HepG2 (cell line): ENCODE measurements at places on chromosomes 1 and 21.

- no peak for DNase-seq
These were observed 434.0 kb upstream of the NR5A2 start for GRCh38 chr1:199593475-199593874.

DNA sequence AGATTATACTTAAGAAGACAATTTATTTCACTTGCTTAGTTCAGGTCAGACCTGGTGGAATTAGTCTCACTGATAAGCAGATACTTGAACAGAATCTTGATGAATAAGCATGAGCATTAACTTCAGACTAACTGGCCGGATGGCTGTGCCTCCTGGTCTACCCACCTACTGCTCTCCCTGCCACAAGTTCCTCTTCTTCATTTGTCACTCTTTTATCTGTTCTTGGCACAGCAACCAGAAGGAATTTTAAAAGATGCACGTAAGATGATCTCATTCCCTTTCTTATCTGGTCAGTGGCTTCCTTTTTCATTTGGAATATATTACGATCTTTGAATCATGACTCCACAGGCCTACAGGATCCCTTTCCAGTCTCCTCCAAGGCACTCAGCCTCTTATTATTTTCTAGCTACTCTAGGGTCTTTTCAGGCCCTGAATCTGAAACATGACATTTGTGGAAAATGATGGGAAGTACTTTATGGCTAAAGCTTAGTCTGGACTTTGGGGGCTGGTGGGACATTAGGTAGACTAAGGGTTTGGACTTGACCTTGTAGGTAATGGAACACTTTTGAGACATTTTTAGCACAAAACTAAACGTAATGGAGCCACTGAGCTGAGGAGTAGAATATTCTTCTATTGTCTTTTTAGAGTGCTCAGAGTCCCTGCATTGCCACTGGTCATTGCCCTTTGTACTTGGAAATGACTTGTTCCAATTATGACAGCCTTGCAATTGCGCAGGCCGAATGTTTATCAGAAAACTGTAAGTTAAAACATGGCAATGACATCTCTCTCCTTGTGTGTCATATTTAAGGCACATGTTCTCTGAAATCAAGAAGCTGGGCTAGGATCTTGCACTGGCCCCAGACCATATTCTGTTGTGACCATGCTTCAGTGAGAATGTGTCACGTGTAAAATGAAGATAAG lies 16.0 kb downstream of the ST6GALNAC3 start:
- DNase-seq: no peak

GRCh38 chr1:180158149-180159147 lies 3.8 kb downstream of the QSOX1 start:
- DNase-seq: no peak

- no peak for DNase-seq
These were observed 198.7 kb upstream of the PTBP2 start for GRCh38 chr1:96522927-96523326.

DNA sequence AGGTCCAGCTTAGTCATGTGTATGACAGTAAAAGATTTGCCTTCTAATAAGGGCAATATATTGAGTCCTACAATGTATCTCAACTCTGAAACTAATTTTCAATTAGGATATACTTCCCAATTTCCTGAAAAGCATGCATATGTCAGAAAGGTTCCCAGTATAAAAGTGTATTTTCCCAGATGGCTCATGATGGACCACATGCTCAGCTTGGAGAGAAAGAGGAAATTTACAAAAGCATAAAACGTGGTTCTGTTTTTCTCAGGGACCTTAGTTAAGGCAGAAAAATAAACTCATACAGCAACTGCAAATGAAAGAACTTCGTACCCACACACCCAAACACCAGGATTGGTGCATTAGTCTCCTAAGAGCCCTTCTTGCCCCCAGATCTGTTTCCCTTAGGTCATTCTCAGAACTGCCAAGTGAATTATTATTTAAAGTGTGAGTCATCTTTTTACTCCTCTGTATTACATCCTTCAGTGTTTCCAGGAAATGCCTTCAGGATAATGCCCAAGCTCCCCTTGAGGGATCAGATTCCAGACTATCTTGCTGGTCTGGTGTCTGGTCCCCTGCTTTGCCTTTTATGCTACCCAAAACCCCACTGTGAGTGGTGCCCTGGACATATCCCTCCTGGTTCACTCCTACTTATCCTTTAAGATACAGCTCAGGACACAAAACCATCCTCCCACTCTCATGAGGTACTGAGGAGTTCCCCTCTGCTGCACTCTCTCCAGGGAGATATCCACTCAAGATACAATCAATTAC lies 57.4 kb downstream of the SSX2IP start:
- no peak for DNase-seq

DNA sequence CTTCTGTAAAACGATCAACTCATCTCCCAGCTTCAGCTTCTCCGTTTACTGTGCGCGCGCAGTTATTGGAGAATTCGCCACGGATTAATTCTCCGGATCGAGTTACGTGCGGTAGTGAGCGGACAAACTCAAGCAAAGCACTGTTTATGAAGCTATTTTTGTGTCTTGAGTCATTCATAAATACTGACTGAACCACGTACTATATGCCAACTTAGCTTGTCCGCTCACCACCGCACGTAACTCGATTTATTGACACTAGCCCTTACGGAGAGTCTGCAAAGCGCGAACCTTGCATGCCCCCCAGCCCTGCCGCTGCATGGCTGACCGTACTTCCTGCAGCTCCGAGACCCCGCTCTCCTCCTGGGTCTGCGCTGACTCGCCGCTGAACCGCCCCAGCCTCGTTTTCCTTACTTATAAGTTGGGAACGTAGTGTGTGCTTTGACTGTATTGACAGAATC lies 773 bp downstream of the CHD1L start:
- peak; percentile 24 for DNase-seq

DNA sequence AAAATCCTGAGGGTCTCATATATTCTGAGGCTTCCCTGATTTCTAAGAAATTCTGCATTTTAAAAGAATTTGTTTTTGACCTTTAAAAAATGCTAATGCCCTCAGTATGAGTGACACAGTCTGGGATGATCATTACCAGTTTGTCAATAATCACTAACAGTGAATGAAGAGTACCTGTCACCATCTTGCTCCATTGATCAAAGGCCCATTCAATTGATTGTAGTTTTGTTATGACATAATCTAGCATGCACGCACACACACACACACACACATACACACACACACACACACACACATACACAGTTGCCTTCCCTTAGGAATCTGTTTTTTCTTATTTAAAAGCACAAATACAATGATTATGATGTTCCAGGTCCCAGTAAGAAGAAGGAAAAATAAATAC lies 250.4 kb downstream of the NFIA start:
- no peak for DNase-seq

DNA sequence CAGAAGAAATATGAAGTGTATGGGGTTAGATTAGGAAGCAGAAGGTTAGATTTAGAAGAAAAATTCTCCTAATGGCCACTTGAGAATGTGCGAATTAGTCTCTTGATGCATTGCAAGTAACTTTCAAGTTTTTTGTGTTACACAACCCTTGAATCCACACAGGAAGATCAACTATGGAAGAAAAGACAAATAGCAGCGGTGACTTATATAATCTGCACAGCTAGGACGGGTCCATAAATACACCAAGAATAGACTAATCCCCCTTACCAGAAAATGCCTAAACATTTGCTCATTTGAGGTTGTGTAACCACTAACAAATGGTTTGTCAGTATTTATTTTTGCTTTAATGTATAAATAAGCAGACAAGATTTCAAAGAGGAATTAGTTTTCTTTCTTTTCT lies 182.6 kb downstream of the TGFB2 start:
- no peak for DNase-seq

DNA sequence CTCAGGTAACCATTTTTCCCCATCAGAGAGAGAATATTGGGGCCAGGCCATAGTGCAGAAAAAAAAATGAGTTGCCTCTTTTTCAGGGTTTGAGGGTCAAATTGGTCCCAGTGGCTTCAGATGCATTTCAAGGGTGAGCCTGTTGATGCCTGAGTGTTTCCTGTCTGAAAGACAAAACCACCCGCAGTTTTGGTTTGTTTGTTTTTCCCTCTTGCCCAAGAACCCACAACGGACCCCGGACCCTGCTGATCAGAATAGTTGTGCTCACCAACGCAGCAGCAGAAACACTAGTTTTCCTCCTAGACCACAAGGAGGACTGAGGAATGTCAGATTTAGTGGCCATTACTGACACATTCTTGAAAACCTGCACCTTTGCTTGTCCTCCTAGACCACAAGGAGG lies 1433.1 kb downstream of the PLA2G4A start:
- peak; percentile 4 for DNase-seq

GRCh38 chr1:155983191-155984024 lies 5.1 kb upstream of the ARHGEF2 start:
- DNase-seq: peak; percentile 44

DNA sequence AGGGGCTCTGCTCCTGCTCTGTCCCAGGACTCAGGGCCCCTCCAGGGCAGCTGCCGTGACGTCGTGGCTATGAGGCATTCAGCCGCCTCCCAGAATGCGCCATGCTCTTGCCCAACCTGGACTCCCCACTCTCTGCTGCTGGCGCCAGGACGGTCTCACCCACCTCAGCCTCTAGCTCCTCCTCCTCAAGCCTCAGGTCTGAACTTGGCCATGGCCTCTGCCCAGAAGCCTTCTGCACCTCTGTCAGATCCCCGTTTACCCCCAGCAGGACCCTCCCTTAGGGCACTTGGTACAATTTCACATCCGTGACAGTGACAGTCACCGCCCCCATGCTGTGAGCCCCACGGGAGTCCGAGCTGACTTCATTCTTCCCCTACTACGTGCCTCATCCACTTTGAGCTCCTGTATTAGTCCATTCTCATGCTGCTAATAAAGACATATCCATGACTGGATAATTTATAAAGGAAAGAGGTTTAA lies 4.9 kb downstream of the CSTB start:
- no peak for DNase-seq

- no peak for DNase-seq
These were observed 10.1 kb downstream of the CLCA2 start for GRCh38 chr1:86434059-86434458.

DNA sequence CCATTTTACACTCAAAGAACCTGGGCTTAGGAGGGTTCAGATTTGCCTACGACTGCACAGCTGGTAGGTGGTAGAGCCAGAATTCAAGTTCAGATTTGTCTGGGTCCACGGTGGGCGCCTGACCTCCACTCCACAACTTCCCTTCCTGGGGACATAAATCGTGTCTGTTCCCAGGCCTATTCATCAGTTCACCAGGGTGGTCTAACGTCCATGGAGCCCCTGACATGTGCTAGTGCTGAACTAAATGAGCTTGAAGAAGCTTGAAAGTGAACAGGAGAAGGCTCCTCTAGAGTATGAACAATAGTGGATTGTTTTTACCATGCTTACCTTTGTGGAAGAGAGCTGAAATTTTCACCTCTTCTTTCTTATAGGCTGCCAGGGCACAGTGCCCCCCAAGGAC lies 32.5 kb upstream of the KIF1B start:
- no peak for DNase-seq

- DNase-seq: no peak
These were observed 421.3 kb downstream of the NPHP4 start for GRCh38 chr1:5570931-5571330.

DNA sequence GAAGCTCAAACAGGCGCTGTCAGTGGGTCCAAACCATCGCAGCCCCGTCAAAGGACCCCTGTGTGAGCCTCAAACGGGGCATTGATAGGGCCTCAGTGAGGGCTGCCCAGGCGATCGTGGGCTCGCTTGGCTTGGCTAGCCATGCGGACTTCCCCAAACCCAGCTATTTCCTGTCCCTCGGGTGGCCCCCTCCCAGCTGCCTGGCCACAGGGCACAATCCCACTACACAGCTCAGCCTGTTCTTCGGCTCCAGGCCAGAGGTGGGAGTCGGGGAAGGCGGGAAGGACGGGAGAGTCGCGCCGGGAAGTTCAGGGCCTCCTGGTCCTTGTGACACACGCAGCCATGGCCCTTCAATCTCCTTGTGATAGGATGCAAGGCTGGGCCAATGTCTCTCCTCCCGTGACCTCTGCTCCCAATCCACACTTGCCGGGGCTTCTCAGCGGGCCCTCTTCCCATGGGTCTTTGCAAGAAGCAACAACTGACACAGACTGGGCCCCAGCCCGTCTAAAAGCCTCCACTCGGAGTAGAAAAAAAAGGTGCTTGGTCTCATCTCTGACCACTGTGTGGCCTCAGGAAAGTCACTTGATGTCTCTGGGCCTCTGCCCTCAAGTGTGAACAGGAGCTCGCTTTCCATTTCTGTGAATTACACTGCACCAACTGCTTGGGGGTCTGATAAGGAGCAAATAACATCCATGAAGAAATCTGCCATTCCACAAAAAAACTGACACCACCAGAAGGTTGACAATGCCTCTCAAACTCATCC lies 7.1 kb upstream of the MATN1 start:
- no peak for DNase-seq

DNA sequence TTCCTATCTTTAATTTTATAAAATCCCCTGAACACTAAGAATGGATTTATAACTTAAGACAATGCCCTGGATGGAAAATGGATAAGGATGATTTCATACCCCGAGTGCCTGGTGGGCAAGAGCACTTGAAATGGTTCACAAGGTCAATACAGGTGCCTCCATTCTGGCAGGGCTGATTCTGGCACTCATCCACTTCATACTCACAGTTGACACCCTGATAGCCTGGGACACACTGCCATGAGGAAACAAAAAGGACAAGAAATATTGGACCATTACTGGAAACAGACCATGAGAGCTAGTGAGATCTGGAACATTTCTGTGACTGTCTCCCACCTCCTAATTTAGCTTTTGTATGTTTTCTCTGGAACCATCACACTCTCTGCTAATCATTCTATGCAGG lies 39.1 kb upstream of the ADAM30 start:
- no peak for DNase-seq

GRCh38 chr1:172273647-172274396 lies 146.7 kb upstream of the C1orf105 start:
- no peak for DNase-seq

DNA sequence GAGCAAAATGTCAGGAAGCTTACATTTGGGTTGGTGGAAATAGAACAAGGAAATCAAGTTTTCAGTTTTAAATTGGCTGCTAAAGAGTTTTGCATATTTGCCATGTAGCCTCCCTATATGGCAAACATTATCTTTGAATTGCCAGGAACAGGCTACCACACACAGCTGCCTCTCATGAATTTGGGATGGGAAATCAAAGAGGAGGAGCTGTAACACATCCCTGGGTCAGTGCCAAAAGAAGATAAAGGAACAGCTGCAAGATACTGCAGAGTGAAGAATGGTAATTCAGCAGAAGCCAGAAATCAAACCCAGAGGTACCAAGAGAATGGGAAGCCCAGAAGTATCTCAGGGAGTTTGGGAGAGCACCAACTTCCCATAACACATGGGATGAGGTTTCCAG lies 18.6 kb upstream of the RASAL2 start:
- DNase-seq: no peak

- peak; percentile 52 for DNase-seq
These were observed 20.8 kb upstream of the GBP1 start for GRCh38 chr1:89085781-89086180.

DNA sequence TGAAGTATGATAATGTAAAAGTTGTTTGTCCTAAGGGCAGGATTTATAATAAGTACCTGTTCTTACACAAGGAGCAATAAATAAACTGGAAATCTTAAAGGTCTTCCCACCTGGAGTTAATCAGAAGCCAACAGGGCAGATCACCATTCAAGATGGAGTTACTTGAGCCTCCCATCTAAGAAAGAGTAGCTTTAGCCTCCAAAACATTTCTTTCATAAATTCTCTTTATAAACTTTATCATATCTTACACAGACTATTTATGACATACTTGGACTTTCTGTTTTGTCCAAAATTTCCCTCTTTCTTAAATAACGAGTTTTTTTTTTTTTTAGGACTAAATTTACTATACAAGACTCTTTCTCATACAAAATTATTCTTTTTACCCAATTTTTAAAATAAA lies 18.5 kb downstream of the OR2T1 start:
- DNase-seq: no peak

GRCh38 chr1:43766086-43766784 lies 58.9 kb downstream of the ST3GAL3 start:
- no peak for DNase-seq
